IPS DF 6.9 (cell line): ENCODE measurements at places on chromosomes 7 and 10.
A peak's percentile ranks its signal among the peaks of the same experiment; 100 is the strongest.

DNA sequence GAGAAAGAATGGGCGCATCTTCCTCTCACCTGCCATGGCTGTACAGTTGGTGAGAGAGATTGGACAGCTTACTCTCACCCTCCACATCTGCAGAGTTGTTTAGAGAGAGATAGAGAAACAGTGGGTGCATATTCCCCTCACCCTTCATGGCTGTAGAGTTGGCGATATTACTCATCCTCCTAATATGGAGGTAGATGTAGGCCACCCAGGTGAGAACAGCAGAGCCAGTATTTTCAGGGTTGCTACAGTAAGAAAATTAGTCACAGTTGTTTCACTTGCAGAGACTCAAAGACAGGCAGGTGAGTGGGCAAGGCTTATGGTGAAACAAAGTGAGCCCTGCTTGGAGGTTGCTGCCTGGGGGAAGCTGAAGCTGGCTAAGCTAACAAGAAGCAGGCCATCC is 65.0 kb upstream of the PFKP start:
- no peak for DNase-seq

- no peak for DNase-seq
Observed at GRCh38 chr7:132882714-132883428, 199.0 kb downstream of the CHCHD3 start.

GRCh38 chr10:73110345-73110849 is at the start of gene NUDT13:
Gene NUDT13, plus strand, starts transcription at chr10:73110455. Its CDS starts 3,911 bp downstream, at chr10:73114366.
- DNase-seq: peak; percentile 68

GRCh38 chr10:131729361-131729760 is 171.4 kb upstream of the PPP2R2D start:
- DNase-seq: no peak

DNA sequence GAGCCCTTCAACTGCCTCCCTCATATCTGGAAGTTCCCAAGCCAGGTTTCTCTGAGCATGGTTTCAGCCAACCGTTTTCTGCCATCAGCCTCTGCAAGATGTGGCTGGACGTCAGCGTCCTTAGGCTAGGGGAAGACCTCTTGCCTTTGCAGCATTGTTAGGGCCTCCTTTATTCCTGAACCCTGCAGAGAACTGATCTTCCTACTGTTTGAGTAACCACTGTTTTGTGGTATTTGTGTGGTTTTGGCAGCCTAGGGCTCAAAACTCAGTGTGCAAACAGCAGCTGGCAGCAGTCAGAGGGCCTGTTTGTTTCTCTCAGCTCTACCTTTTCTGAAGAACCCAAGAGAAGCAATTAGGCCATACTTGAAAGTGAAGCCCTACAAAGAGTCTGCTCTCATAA is 83.4 kb upstream of the SEMA3E start:
- no peak for DNase-seq

- DNase-seq: no peak
Observed at GRCh38 chr10:119337223-119337622, 129.9 kb downstream of the GRK5 start.

- DNase-seq: no peak
Observed at GRCh38 chr10:108785011-108785410, 1138.3 kb downstream of the XPNPEP1 start.

DNA sequence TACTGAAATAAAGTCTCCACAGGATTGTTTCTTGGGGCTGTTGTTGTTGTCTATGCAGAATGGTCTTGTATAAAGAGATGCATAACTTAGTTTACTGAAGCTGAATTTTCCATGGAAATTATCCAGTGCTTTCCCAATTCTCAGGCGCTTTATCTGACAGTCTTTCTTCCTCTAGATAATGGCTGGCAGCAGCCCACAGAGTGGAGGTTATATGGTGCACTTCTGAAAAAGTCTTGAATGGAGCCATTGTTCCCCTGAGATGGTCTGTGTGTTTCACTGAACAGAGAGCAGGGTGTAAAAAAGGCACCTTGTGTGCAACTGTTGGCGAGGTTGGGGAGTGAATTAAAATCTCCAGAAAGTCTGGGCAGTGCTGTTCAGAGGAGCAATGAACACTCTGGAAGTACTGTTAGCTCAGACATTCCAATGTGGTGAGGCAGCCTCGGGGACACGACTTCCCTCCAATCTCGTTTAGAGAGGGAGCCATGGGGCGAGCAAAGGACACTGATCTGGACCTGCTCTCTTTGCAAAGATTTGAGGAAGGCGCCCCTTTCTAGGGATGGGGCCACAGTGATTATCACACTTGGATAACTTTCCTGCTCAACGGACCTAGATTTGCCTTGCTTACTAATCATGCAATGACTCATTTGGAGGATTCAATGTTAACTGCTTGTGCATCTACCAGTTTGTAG is 2.0 kb upstream of the PLCE1 start:
- DNase-seq: no peak

GRCh38 chr10:102220612-102221011 is 5.5 kb upstream of the ELOVL3 start:
- DNase-seq: no peak

- DNase-seq: no peak
Observed at GRCh38 chr10:49173201-49173772, 14.9 kb downstream of the TMEM273 start.

DNA sequence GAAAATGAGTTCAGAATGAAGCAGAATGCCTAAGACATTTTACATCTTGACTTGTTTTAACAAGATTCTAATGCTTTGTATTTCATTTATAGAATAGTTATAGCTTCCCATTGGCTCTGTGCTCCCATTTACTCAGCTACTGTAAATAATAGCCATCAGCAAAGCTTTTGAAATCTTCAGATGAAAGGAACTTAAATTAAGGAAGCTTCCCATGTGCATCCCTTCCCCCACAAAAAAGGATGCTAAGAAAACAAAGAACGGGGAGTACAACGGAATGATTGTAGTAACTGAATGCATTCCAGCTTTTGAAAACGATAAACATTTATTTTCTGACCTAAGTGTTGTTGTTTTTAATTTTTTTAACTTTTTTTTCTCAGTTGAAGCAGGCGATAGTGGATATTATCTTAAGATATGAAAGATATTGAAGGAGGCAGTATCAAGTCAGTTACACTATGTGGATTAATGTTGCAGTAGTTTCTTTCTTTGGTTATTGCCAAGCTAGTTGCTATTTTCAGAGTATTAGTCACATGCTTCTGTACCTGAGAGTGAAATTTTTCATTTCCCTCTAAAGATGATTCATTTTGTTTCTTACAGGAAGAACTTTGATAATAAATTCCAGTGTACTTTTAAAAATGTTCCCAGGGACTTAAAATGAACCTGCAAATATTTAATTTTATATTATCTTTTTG is 129.2 kb downstream of the KCND2 start:
- no peak for DNase-seq

- no peak for DNase-seq
Observed at GRCh38 chr7:105224884-105225651, 163.7 kb downstream of the SRPK2 start.

DNA sequence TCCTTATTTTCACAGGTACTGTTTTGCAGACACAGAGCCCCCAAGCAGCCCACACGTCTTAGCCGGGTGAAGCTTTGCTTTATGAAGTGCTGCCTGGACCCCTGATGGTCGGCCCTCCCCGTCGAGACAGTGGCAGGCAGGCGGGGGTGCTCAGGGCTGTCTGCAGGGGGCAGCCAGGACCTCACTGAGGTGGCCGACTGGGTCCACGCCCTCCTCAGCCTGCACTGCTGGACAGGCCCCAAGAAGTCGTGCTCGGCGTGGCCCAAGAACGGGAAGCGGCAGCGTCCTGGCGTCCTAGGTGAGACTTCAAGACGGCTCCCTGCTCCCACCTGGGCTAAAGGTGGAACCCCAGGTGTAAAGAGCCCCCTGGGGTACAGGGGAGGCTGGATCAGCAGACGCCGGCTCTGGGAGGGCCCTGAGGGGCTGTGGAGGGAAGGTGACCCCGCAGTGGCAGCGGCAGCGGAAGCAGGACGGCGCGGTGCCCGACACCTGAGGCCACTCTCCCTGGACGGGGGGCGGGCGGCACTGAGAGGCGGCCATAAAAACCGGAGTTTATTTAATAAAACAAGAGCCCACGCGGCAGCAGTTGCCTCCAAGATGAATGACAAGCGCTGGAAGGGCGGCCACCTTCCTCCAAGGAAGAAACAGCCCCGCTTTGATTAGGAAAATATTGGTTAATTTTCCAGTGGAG is 179.4 kb downstream of the ELFN1 start:
- no peak for DNase-seq

DNA sequence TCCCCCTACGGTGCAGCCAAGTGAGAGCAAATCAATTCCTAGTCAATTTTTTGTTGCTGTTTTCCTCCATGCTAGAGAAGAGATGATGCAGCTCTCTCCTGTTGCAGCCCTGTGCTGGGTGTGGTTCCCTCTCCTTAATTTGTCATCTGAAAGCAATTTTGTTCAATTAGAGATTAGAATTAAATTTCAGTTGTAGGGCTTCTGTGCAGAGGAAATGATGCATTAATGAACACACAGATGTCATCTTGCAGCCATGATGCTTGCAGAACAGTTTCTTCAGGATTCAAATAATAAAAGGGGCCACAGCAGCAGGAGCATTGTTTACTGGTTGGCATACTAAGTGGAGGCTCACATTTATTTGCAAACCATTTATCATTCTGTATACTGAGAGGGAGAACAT is 266.0 kb downstream of the AUTS2 start:
- DNase-seq: no peak

GRCh38 chr10:63836666-63837442 is 315.7 kb downstream of the REEP3 start:
- DNase-seq: no peak

- no peak for DNase-seq
Observed at GRCh38 chr7:92461027-92462003, 14.0 kb downstream of the GATAD1 start.

DNA sequence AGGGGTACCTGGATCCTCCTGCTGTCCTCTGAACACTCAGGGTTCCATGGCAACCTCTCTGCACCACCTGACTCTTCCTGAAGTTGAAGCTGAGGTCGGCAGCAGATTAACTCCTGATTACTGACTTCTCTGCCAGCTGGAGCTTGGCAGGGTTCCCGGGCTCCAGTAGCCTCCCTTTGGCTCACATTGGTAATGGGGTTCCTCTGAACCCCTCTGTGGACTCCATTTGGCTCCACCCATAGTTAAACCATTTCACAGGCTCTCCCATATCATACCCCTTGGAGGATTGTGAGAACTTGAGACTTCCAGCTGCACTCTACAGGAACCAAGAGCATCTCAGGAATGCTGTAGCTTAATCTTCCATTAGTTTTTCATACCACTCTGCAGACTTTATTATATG is 292.5 kb downstream of the HDAC9 start:
- DNase-seq: no peak

DNA sequence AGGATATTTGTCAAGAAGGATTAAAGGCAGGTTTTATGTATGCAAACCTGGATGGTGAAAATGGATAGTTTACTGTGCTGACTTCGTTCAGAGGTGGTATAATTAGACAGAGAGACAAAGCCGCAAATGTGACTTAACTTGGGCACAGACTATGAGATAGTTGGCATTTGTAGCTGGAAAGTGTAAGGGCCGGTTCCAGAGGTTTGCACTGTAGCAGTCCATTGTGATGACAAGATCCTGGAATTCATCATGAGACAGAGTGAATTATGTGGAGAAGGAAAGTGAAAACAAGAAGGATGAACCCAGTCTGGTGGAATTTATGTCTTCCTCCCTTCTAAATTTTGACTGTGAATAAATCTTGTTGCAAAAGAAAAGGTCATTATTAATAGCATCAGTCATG is 139.0 kb downstream of the CNTNAP2 start:
- DNase-seq: no peak

- no peak for DNase-seq
Observed at GRCh38 chr10:62688971-62689700, 115.4 kb upstream of the ADO start.
